ENCODE measurements at places on chromosomes 2 and 18.

DNA sequence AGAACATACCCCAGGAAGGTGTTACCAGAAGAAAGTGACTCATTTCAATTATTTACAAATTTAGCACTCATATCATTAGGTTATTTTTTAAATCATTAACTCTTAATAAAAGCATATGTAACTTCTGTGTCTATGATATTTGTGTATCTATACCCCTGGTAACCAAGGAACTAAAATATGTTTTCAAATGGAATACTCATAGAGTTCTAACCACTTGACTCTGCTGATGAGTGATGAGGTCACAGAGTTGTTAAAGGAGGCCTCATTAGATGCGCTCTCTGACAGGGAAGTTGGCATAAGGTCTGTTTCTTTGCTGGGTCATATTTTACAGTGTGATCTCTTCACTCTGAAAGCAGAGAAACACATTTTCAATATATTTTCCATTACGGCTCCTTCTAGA is 73.4 kb downstream of the CCDC150 start:
- no peak for DNase-seq

DNA sequence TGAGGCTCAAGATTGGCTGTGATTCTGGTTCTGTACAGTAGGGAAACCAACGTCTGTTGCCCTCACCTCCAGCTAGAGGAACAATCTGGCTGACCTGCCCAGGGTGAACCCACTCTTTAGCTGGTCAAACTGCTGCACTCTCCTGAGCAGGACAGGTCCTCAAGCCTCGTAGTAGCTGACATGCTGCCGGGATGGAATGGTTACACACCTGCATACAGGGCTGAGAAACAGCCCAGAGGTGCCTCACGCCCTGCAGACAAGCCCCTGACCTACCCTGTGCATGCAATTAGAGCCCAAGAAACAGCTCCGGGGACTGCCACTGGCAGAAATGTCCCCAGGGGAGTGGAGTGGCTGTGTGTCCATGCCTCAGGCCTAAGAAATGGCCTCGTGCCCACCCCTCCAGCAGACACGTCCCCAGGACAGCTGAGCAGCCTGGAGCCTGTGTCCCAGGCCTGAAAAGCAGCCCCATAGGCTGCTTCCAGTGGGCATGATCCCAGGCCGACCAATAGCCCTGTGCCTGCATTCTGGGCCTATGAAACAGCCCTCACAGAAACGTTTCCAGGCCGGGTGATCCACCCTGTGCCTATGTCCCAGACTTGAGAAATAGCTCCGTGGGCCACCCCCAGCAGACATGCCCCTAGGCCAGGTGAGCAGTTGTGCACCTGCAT is 25.4 kb downstream of the BOLL start:
- no peak for DNase-seq

GRCh38 chr2:9739531-9739964 is 103.7 kb upstream of the TAF1B start:
- no peak for DNase-seq

DNA sequence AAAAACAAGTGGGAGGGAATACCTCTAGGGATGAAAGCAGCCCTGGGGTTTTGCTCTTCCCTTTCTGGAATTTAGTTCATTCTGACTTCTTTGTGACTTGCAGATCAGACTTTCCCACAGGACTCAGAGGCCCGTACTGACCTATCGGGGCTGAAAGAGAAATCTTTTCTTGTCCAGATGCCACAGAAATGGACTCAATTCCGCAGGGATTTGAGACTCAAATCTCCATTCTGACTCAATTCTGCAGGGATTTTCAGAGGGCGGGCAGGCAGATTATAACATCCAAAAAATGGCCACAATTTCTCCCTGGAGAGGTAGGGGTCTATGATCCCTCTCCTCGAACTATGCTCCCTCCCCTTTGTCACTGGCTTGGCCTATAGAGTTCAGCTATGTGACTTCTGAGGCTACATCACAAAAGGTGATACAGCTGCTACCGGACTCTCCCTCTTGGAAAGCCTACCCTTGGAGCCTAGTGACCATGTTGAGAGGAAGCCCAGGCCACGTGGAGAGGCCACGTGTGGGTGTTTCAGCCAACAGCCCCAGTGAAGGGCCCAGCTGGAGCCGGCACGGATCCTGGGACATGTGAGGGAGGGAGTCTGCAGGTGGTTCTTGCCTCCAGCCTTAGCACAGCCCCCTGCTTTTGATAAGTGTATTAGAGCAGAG is 4.8 kb upstream of the EFHD1 start:
- DNase-seq = no peak

DNA sequence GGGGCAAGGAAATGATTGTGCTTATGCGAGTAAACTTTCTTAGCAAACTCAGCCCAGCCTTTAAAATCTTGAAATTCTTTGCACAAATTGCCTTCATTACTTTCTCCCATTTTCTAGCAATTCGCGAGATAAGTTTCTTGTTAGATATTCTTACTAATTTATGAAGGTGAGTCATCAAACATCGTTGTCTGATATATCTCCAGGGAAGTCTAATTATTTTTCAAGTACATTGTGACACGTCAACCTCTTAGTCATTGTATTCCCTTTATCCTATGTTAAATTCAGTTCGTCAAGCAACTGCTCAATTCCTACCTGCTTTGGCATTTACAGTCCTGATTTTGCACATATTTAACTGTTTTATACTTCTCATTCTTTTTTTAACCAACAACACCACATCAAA is 854.5 kb upstream of the CRIM1 start:
- DNase-seq = no peak

DNA sequence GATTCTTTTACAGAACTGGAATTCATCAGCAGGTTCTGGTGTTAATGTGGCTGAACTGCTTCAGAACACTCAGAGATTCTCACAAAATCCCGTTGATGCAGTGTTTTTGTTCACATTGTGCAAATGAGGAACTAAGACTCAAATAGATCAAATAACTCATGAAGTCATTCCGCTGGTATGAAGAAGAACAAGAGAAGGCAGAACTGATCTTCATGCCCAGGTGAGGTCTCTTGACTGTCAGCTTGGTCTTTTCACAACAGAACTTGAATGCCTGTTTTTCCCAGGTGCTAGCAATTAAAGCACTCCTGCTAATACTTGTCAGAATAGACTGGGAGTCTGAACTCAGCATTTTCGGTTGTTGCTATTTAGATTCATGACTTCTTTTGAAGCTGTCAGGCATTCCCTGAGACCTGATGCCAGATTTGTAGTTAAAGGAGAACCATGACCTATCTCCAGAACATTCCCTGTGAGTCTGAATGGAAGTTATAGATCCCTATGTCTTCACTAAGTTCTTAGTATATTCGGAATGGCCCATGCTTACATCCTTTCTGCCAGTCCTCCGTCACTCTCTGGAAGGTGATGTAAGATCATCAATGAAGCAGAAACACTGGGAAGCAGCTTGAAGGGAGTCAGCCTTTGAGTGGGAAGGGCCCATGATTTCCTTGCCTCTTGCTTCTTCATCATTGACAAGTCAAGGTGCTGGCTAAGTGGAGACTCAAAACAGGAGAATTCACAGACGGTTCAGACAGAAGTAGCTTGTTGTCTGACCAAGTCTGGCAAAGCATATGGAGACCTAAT is 155.7 kb downstream of the MTCL1 start:
- no peak for DNase-seq

GRCh38 chr2:96594691-96595152 is 43.4 kb downstream of the KANSL3 start:
- no peak for DNase-seq

GRCh38 chr18:37322492-37323035 is 243.0 kb downstream of the CELF4 start:
- peak; percentile 52 for DNase-seq

GRCh38 chr2:232463701-232464543 is 8.0 kb downstream of the ALPI start:
- no peak for DNase-seq

DNA sequence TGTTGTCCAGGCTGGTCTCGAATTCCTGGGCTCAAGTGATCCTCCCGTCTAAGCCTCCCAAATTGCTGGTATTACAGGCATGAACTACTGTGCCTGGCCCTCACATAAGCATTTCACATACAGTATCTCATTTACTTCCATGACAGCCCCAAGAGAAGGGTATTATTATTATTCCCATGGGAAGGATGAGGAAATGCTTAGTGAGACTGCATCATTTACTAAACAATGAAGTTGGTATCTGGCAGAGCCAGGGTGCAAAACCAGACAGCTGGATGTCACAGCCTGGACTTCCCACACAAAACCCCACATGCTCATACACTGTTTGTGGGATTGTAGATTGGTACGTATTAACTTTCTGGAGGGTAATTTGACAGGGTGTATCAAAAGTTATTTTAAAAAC is 29.9 kb downstream of the DAPL1 start:
- DNase-seq = no peak

- DNase-seq = peak; percentile 78
Measured at GRCh38 chr2:216023055-216023648, 9.8 kb upstream of the MREG start.

- DNase-seq = no peak
Measured at GRCh38 chr18:67280486-67281242, 235.9 kb downstream of the DSEL start.

- peak; percentile 83 for DNase-seq
Measured at GRCh38 chr2:28398101-28398834, 5.6 kb downstream of the FOSL2 start.

DNA sequence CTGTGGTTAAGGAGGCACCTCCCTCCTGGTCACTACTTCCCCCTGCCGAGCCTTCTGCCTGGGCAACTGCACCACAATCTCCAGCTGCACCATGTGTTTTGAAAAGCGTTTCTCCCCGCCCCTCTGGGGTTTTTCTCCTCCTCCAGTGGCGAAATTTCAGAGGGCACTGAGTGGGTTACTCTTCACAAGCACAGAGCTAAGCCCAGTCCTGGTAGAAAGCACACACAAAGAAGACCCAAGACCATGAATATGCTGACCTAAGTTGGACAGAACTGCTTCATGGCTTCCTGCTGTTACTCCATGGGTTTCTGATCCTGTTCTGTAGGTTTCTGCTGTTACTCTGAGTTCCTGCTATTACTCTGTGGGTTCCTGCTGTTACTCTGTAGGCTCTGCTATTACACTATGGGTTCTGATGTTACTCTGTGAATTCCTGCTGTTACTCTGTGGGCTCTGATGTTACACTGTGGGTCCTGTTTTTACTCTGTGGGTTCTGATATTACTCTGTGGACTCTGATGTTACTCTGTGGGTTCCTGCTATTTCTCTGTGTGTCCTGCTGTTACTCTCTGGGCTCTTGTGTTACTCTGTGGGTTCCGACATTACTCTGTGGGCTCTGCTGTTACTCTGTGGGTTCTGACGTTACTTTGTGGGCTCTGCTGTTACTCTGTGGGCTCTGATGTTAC is 216.6 kb downstream of the RTP5 start:
- peak; percentile 51 for DNase-seq

GRCh38 chr2:239895669-239896068 is 129.5 kb downstream of the NDUFA10 start:
- DNase-seq = no peak

GRCh38 chr2:16742026-16742425 is 76.4 kb upstream of the CYRIA start:
- DNase-seq = no peak

- no peak for DNase-seq
Measured at GRCh38 chr2:10215393-10215935, 87.2 kb upstream of the HPCAL1 start.

DNA sequence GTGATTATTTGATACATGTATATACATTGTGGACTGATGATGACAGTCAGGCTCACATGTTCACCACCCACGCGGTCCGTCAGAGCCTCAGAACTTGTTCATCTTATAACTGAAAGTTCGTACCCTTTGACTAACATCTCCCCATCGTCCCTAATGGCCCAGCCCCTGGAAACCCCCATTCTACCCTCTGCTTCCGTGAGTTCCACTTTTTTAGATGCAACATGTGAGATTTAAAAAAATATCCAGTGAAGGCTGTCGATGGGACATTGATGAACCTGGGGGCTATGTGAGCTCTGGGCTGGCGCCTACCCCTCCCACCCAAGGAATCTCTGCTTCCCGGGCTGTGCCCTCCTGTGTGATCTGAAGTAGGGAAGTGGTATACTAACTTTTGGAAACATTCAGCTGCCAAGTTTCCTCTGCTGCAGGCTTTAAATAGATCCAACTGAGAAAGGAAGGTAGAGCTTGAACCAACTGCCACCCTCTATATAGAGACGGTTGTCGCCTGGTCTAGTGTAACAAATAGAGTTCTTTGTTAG is 163.8 kb downstream of the FAM210A start:
- no peak for DNase-seq

DNA sequence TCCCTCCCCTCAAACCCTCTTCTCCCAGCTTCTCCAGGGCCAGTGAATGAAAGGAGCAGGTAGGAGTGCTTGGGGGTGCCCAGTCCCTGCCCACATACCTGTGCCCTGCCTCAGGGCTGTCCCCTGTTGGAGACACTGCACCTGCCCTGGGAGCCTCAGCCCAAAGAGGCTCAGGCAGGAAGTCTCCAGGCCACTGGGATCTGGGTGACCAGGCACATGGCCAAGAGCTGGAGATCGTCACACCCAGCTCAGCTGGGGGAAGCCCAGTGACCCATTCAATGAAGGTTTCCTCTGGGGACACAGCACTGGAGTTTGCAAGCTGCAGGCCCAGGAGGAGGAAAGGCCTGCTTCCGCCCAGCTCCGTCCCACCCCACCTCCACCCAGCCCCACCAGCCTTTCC is 156.4 kb downstream of the ZFP36L2 start:
- DNase-seq = no peak

DNA sequence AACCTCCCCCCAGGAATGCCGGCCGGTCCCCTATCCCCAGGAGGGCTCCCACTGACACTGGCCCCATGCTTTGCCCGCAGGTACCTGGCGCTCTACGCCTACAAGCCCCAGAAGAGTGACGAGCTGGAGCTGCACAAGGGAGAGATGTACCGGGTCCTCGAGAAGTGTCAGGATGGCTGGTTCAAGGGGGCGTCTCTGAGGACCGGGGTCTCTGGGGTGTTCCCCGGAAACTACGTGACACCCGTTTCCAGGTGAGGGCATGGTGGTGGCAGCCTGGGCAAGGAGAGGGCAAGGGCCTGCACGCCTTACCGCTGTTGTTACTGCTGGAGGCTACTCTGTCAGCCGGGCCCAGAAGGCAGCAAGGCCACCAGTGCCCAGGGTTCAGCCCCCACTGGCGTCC is 181.3 kb downstream of the SEPTIN10 start:
- DNase-seq = no peak

GRCh38 chr2:239121600-239122012 is 273.7 kb downstream of the TWIST2 start:
- DNase-seq = no peak

DNA sequence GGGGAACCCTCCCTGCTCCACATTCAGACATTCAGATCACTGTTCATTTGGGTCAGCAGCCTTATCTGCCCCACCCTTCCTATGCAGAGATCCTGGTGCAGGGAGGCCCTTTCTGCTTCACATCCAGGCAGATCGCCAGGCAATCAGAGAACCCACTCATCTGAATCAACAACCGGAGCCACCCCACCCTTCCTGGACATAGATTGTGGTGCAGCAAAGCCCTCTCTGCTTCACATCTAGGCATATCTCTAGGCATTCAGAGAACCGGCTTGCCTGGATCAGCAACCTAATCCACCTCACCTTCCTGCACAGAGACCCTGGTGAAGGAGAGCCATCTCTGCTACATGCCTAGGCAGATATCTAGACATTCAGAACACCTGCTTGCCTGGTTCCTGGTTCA is 184.5 kb upstream of the CNTNAP5 start:
- no peak for DNase-seq

- no peak for DNase-seq
Measured at GRCh38 chr2:191515551-191515950, 162.4 kb upstream of the NABP1 start.

- DNase-seq = no peak
Measured at GRCh38 chr2:10894264-10894935, 17.3 kb upstream of the KCNF1 start.

GRCh38 chr2:41475959-41476358 is 571.9 kb upstream of the PKDCC start:
- DNase-seq = no peak

GRCh38 chr2:172640389-172640788 is 84.5 kb downstream of the PDK1 start:
- peak; percentile 40 for DNase-seq

Measured in choroid plexus epithelial cell (primary cell).